ENCODE measurements at places on chromosomes 13 and 19.

DNA sequence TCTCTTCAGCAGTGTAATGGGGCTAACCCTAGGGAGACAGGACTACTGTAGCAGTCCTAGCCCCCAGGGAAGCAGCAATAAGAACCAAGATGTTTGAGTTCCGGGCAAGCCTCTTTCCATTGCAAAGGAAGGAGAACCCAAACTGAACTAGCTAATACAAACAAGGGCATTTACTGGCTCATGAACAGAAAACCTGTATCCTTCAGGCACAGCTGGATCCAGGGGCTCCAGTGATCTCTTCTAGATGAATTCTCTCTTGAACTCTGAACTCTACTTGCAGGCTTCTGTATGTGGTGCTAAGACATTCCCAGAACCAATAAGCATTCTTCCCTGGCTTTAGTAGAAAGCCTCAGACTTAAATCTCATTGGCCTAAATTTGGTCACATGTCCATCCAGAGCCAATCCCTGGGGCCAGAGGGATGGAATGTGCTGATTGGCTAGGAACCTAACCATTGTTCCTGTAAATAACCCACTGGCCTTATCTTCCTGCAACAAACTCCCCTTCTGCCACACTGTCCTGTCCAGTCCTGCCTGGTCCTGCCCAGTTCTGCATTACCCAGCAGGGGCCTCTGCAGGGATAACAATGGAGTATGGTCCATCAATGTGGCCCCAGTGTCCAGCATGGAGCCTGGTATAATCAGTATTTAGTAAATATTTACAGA, 3.9 kb upstream of the PODNL1 start:
- DNase-seq = no peak

DNA sequence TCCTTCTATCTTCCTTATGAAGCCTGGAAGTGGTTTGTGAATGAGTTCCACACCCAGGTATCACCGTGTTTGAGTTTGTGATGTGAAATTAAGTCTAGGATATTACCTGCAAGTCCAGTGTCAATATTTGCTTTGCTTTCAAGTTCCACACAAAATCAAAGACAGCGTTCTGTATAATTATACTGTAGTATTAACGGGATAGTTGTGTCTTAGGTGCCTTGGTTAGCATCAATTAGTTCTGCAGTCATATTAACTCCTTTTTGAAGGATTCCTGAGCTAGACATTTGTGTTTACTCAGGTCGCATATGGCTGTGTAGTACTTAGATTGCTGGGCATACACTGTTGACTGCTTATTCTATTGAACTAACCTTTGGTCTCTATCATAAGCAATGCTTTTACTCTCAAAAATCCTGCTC, 54.4 kb downstream of the ERCC5 start:
- no peak for DNase-seq

GRCh38 chr13:98853771-98854221, 101.3 kb upstream of the SLC15A1 start:
- DNase-seq = no peak

DNA sequence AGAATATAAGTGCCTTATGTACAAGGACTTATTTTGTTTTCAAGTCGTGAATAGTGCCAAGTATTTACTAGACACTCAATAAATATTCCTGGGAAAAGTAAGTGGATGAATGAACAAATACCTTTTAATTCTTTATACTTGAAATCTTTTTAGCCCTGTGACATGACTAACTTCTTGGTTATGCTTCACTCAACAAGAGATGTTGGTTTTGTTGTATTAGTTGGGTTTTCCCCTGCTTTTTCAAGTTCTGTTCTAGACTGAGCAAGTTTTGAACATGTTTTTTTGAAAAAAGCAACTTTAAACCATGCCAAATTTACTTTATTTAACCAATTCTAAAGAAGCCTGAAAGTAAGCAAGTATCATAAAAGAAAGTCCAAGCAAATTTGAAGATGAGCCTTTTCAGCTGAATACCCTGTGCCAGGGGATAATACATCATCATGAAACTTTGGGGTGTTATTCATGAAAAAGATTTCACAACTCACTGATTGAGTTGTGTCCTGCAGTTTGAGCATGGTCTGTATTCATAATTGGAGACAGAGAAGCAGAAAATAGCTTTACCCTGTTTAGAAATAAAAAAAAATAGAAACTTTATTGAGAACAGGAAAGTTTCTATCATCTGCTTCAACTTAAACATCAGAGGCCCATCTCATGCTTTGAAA, 11.1 kb downstream of the LMO7 start:
- DNase-seq = no peak

DNA sequence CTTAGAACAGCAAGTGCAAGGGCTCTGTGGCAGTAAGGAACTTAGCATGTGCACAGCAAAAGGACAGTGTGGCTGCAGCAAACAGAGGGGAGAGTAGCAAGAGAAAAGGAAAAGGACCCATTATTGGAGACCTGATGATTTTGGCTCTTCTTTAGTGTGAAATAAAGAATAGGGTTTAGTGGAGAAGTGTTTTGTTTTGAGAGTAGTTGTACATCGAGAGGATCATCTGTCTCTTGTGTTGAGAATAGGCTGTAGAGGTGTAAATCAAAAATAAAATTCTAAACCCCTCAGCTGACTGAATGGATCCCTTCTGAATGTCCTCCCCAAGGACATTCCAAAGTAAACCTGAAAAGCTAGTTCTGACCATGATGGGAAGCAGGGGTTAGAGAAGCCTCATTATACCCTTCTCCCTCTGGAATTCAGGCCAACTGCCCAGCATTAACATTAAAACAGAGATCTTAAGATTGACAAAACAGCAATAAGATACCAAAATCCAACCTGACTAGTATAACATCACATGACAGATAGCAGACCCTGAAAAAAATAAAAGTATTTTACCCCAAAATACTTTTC, 73.6 kb upstream of the OBI1 start:
- DNase-seq = no peak

GRCh38 chr13:103134271-103134670, 68.1 kb upstream of the SLC10A2 start:
- DNase-seq = no peak

- DNase-seq = peak; percentile 44
Observed at GRCh38 chr19:31220540-31220939, 128.7 kb downstream of the TSHZ3 start.

DNA sequence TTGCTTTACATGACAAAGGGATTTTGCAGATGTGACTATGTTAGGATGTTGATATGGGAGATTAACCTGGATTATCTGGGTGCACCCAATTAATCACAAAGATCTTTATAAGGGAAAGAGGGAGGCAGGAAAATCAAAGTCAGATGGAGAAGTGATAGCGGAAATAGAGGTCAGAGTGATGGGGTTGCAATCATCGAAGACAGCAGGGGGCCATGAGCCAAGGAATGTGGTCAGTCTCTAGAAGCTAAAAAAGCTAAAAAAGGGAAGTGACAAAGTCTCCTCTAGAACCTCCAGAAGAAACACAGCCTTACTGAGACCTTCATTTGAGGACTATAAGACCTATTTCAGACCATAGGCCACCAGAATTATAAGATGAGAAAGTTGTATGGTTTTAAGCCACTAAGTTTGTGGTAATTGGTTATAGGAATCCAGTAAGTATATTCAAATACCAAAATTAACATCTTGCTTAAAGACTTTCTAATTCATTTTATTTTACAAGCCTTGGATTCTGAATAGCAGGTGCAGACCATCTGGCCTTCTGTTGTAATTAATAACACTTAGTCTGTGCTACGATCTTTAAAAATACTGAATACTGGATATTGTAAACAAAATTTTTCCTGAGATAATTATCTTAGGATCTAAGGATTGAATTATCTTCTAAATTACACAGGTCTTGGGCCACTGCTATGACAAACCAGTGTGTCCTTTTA, 493.4 kb upstream of the PCDH20 start:
- no peak for DNase-seq

GRCh38 chr13:98033277-98034247, 80.1 kb downstream of the IPO5 start:
- DNase-seq = no peak

DNA sequence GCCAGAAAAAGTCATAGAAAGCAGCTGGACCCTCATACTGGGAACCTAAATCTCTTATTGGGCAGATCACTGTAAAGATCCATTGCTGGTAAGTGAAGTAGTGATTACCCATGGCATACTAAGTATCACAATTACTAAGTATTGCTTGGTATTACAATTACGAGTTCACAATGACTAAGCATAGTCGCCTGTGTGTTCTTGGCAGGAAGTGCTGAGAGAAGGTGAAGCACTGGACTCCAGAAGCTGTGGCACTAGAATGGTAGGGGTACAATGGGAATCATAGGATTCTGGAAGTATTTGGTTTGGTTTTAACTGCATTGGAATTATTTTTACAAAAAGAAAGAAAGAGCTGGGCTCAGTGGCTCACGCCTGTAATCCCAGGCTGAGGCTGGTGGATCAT, 20.3 kb downstream of the LGALS16 start:
- DNase-seq = no peak

GRCh38 chr19:21699197-21699596, 68.2 kb downstream of the ZNF100 start:
- DNase-seq = no peak

DNA sequence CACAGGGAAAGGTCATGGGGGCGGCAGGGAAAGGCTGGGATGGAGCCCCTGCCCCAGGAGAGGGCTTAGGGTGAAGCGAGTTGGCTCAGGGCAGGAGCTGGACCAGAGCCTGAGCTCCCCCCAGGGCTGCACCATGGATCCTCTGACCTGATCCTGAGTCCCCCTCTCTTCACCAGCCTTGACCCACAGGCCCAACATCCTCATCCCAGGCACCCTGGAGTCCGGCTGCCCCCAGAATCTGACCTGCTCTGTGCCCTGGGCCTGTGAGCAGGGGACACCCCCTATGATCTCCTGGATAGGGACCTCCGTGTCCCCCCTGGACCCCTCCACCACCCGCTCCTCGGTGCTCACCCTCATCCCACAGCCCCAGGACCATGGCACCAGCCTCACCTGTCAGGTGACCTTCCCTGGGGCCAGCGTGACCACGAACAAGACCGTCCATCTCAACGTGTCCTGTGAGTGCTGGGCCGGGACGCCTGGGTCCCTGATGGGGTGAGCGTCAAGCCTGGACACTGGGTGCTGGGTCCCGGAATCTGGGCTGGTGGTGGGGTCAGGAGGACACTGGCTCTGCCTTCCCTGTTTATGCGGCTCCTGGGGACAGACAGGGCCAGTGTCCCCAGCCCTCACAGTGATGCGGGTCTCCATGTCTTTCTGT, 842 bp downstream of the SIGLEC9 start:
- DNase-seq = no peak

- no peak for DNase-seq
Observed at GRCh38 chr13:97295283-97296182, 73.4 kb downstream of the MBNL2 start.

DNA sequence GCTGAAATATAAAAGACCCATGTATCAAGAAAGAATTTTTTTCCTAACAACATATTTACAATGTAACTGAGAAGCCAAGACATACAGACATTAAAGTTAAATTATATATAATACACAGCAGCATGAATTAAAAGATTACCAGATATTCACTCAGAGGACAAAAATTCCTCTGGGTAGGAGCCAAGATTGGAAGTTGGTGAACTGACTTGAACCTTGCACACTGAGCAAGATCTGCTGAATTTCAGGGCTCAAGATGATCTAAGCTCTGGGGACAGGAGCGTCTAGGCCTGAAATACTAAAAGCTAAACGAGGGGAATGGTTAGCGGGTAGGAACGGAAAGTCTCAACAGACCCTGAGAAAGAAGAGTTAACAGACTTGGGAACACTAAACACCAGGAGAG, 8.5 kb downstream of the FOXO1 start:
- DNase-seq = no peak

- DNase-seq = no peak
Observed at GRCh38 chr13:71605744-71606143, 261.3 kb downstream of the DACH1 start.

DNA sequence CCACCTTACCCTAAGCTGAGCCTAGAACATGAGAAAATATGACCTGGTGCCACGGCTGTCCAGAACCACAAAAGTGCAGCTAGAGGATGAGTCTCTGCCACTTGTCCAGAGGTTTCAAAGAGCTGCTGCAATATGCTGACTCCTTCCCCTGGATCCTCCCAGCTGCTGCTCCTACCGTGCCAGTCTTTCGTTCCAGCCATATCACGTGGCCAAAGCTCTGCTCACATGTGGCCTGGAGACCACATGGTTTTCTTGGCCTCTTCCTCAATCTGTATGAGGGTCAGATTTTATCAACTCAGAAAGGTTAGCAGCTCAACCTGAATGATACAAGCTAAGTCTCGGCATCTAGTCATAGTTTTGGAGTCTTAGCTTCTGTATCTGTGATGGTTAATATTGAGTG, 3.2 kb upstream of the SACS start:
- DNase-seq = no peak

- DNase-seq = peak; percentile 57
Observed at GRCh38 chr19:1503089-1503924, 9.5 kb downstream of the ADAMTSL5 start.

GRCh38 chr19:9130965-9131364, 4.2 kb upstream of the OR7G3 start:
- DNase-seq = no peak

DNA sequence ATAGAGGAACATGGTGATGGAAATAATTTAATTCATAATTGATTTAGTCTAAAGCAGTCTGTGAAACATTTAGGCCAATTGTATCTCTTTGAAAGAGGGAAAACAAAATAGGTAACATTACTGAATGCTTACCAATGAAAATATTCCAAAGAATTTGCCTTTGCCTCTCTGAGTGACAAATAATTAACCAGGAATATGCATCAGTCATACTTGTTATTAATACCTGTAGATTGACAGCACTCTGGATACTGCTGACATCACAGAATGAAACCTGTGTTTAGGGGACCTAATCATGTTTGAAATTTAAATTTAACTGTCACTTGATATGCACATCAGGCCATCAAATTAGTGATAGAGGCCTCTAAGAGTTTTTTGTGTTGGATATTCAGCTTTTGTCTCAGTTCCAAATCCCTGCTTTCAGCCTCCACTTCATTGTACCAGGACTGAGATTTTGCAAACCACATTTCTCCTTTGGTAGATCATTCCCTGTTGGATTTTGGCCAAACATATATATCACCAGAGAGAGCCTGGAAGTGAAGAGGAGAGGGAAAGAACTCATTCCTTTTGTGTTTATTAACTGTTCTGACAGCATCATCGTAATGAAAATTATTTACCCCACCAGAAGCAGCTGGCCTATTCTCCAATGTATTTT, 64.8 kb upstream of the KLHL1 start:
- DNase-seq = no peak

DNA sequence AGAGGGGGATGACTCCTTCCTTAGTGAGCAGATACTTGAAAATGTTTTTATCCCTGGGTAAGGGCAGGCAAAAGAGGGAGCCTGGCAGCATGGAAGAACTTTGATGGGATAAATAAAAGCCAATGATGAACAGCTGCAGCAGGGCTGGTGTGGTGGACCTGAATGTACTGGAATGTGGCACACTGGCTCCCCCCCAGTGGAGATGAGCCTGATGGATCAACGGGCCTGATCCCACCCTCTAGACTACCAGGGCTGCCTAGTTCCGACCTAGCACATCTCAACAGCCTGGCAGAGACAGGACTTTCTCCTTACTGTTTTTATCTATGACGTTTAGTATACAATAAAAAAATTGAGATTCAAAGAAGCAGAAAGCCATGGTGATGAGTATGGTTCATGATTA, 20.5 kb downstream of the NLRP11 start:
- no peak for DNase-seq
